Mesendoderm (in vitro differentiated cells): ENCODE measurements at places on chromosomes 7 and 10.
A peak's percentile ranks its signal among the peaks of the same experiment; 100 is the strongest.

- no peak for DNase-seq
These were observed 17.2 kb upstream of the GLI3 start for GRCh38 chr7:42254217-42254616.

DNA sequence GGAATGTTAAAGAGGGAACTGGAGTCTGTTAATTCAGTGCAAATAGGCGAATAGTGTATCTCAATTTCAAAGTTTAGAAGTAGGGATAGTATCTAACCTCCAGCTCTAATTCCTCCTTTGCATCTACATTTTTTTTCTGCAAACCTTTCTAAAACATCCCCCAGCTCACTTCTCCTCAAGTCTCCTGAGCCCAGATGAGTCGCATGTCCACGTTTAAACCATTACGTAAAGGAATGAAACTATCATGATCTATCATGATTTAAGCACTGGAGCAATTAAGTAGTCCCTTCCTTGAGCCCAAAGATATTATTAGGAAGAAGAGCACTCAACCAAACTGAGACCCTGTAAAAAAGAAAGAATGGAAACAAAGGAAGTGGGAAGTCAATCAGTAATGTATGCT is 29.9 kb downstream of the GPR22 start:
- no peak for DNase-seq

DNA sequence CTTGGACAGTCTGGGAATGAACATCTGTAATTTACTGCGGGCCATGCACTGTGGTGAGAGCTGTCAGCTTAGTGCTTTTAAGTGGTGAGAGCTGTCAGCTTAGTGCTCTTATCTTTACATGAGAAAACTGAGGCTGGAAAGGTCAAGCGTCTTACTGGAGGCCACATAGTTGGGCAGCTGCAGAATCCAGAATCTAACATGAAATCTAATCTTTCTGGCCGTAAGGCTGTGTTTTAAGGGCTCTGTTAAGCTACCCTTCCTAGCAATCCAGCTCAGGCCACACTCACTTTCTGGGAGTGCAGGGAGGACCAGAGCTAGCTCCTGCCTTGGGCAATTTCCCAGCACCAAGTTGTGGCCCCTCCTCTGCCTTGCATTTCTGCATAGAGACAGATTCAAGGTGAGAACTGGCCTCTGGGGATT is 70.2 kb downstream of the SORCS3 start:
- peak; percentile 82 for DNase-seq

GRCh38 chr7:43876241-43876640 is 6.9 kb upstream of the MRPS24 start:
- DNase-seq = no peak

DNA sequence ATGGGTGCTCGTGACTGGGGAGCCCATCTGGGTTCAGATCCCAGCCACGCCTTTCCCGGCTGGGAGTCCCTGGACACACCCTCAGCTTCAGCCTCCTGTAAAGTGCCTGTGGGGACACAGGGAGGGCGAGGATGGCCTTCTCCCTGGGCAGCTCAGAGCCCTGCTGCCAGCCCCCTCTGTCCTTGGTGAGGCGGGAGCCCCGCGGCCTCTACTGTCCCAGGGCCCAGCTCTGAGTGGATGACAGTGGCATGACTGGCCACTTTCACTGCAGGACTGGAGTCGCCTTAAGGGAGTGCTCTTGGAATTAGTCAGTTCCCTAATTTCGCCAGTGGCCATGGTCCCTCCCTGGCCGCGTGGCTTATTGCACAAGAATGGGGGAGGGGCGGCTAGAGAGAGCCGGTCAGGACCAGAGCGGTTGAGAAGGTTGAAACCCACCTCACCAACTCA is 4.6 kb downstream of the BRI3 start:
- peak; percentile 84 for DNase-seq

DNA sequence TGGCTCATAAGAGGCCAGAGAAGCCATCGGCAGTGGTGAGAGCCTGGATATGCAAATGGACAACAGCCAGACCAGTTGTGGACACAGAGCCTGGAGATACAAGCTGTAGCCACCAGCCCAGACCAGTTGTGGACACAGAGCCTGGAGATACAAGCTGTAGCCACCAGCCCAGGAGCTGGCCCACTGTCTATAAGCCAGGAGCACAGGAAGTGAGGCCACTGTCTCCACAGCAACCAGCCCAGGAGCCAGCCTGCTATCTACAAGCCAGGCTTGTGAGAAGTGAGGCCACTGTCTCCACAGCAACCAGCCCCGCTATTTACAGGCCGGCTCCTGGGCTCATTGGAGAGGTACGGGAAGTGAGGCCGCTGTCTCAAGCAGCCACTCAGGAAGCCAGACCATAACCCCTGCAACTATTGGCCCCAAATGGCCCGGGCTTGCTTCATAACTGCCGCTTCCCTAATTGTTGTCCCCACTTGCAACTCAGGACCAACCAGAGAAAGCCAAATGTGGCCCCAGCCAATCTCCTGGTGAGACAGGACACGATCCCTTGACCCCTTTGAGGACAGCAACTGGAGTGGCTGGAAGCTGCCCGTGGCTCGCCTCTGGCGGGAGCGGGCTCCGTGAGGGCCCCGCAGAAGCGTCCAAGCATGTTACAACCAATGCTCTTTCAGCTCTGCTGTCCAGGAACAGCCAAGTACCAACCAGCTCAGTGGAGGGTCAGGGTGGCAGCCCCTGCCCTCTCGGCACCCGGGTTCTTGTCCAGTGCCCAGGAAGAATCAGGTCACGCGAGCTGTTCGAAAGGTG is 44.1 kb upstream of the CNPY1 start:
- peak; percentile 97 for DNase-seq

GRCh38 chr7:12357508-12357907 is 46.2 kb downstream of the VWDE start:
- no peak for DNase-seq

DNA sequence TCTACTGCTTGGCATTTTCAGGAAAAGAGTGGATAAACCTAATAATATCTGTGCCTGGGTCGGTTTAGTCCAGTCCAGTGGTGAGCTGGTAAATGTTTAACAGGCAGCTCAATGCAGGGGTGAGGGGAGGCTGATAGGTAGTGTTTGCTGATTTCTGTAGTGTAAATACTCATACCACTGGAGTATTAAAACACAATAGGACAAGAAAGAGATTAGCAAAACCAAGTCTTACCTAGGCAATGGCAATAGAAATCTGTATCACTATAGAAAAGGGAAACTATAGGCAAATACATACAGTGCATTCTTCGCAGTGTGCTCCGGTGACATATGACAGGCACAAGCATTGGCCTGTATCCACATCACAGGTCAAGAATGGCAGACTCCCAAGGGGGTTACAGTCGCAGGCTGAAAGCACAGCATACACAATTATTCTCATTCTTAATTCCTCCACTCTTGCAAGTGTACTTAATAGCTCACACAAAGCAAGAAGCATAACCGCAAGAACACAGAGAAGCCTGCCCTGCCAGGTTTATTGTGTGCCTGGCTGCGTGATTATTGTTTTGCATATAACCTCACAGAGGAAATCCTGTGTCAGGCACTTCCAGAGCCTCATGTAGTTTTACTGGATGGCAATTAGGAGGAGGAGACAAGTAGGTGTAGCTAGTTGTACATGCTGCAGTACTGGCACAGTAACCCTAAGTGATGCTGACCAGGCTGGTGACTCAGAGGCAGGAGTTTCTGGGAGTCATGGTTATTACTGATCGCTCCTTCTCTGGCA is 35.0 kb downstream of the LAMB4 start:
- DNase-seq = no peak

GRCh38 chr10:46285300-46285699 is 1.5 kb upstream of the ANTXRL start:
- peak; percentile 31 for DNase-seq

DNA sequence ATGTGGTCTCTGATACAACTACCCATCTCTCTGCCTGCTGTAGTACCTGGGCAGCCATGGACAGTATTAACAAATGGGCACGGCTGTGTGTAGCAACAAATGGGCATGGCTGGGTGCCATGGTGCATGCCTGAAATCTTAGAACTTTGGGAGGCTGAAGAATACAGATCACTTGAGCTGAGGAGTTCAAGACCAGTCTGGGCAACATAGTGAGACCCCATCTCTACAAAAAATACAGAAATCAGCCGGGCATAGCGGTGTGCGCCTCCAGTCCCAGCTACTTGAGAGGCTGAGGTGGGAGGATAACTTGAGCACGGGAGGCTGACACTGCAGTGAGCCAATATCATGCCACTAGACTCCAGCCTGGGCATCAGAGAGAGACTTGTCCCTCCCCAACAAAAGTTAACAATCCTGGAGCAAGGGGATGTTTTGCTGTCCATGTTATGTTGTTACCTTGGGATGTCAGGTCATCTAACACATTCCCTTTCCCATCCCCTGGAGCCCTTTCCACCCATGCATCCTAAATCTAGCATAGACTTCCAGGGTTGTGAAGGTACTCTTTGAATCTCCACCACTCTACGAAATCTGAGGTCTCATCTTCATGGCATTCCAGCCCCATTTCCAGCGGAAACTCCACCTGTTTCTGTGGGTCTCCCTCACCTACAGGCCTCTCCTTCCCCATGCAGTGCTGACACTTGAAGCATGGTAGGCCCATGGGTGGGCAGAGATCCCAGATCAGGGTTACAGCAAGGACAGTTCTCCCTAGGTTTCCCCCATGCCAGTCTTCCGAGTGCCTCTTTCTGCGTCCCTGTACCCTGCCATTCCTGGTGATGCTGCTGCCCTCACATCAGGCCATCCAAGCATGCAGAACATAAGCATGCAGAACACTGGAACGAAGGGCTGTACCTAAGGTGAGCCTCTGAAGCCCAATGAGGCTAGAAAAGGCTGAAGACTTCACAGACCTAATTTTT is 13.1 kb downstream of the FXYD4 start:
- no peak for DNase-seq

DNA sequence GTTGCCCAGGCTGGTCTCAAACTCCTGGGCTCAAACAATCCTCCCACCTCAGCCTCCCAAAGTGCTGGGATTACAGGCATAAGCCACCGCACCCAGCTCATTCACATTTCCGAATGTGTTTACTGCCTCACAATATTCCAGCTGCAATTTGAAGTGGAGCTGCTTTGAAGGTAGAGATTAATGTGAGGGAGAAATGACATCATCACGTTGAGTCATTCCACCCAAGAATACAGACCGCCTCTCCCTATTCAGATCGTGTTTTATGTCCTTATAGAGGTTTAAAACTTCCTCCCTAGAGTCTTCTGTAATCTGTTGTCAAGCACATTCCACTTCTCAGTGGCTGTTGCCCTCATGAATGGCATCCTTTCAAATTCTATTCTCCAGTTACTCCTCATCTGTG is 100.4 kb upstream of the PDGFA start:
- peak; percentile 29 for DNase-seq

GRCh38 chr7:36747280-36748016 is 23.2 kb upstream of the AOAH start:
- peak; percentile 53 for DNase-seq

GRCh38 chr10:14032406-14032998 is 298.2 kb downstream of the FRMD4A start:
- peak; percentile 81 for DNase-seq

DNA sequence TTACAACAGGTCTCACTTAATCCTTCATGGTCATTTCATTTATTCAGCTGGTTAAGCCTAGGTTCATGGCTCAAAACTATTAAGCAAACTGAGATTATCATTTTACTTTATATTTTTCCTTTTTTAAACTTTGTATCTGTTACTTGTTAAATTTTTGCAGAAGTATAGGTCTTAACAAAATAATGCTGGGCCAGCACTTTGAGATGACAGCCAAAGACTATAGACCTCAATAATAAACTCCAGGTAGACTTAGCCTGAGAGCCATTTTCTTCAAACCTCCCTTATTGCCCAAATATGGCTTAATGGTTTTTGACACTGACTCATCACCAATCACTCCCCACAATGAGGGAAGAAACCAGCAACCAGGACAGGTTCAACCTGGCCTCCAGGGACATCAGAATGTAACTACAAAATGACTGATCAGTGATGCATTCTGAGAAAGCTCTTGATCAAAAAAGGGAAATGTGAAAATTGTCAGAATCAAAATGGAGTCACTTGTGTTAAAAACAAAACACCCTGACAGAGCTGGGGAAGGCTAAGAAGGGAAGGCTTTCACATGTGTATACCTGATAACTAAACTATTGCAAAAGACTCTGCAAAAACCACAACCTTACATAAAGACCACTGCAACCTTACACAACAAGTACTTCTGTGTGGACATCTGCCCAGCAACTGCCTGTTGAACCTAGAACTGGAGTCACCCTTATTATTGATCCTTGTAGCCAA is 2.1 kb upstream of the CCDC126 start:
- peak; percentile 42 for DNase-seq

DNA sequence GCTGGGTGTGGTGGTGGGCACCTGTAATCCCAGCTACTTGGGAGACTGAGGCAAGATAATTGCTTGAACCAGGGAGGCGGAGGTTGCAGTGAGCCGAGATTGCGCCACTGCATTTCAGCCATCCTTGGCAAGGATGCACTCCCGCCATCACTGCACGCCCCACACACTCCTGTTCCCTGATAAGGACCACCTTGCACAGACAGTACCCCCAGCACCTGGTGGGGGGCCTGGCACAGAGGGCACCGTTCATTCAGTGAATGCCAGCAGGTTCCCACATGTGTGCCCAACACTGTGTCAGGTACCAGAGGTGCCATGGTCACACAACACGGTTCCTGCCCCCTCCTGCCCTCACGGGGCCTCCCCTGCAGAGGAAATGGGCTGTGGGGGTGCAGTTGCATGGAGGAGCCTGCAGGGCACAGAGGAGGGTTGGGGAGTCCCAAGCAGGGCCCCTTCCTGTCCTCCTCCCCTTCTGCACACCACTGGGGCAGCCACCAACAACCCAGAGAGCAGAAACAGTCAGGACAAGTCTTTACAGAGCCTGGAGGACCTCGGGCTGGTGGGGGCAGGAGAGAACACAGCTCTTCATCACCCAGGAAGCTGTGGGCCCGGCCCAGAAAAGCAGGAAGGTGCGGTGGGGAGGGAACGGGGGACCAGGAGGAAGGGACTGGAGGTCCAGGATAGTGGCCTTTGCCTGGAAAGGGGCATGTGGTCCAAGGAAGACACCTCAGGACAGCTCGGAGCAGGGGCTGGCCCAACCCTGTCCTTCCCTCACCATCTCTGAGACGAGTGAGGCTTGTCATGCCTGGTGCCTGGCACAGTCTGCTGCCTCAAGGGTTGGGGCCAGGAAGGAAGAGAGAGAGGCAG is 7.1 kb downstream of the CRYGN start:
- no peak for DNase-seq

GRCh38 chr7:74253331-74253730 is 868 bp downstream of the RFC2 start:
- no peak for DNase-seq

DNA sequence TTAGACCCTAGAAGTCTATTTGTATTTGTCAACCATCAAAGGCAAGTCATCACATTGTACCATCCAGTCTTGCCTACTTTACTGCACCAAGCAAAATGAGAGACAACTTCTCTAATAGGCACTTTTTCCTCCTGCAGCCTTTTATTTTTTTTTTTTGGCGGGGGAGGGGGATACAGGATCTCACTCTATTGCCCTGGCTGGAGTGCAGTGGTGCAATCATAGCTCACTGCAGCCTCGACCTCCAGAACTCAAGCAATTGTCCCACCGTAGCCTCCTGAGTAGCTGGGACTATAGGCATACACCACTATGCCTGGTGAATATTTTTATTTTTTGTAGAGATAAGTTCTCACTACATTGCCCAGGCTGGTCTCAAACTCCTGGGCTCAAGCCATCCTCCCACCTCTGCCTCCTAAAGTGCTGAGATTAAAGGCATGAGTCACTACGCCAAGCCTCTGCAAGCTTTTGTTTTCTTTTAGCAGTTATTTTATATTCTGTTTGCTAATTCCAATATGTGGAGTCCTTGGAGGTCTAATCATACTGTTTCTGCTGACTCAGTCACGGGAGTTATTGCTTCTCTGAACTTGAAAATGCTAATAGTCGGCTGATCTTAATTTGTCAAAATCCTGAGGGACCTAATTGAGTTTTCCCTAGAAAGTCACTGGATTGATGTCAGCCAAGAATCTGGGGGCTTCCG is 14.2 kb downstream of the KPNA7 start:
- DNase-seq = no peak
